ENCODE measurements at places on chromosomes 7 and 10. TPM values are rescaled to one million over a fixed set of nuclear protein-coding genes. Genes with fewer than 3 reads are reported as not detected.

GRCh38 chr7:129343099-129343700, 91.0 kb upstream of the STRIP2 start:
- peaks cover 21% of the 10 kb centered on the region for H3K4me1 ChIP-seq
- H3K27me3 ChIP-seq: no peaks in the 10 kb centered on the region
- H3K36me3 ChIP-seq: no peaks in the 10 kb centered on the region
- H3K4me3 ChIP-seq: no peak overlapping the region
- no peak overlapping the region for H3K27ac ChIP-seq

GRCh38 chr7:36390199-36391090, 783 bp downstream of the ANLN start:
- peak overlapping the region; percentile 97 for H3K27ac ChIP-seq
- H3K4me1 ChIP-seq: peaks cover 34% of the 10 kb centered on the region
- H3K36me3 ChIP-seq: no peaks in the 10 kb centered on the region
- peak overlapping the region; percentile 76 for H3K4me3 ChIP-seq
- DNase-seq: peak; percentile 93

DNA sequence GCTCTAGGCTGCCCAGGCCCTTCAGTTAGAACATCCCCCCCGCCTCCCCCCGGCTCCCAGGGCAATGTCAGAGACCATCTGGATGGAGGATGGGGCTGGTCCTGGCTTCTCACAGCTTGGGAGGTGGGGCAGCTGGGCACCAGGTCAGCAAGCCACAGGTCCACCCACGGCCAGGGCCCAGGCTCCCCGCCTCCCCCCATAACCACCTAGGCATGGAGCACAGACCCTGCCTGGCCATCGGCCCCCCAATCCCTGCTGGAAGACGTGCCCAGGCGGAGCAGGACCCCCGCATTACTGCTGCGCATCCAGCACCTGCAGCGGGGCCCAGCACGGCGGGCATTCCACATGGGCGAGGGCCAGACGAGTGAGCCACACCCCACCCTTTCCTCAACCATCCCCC, 169.6 kb downstream of the ELFN1 start:
- no peak overlapping the region for H3K27ac ChIP-seq
- no peaks in the 10 kb centered on the region for H3K27me3 ChIP-seq
- H3K4me1 ChIP-seq: no peaks in the 10 kb centered on the region
- H3K36me3 ChIP-seq: no peaks in the 10 kb centered on the region
- H3K4me3 ChIP-seq: no peak overlapping the region
- no peak for DNase-seq

DNA sequence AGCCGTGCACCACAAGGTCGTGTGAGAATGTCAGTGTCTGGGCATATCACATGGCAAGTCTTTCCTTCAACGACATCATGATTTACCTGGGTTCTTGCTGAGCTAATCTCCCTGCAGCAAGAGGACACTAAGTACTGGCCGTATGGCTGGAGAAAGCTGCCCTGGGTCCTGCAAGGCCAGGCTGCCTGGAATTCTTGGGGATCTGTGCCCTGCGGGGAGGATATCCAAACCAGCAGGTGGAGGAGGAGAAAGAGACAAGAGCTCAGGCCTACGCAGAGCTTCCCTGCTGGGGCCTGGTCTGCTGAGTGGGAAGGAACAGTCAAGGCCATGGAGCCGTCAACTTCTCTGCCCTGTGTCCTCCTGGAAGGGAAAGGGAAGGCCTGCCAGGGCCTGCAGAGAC, 552.6 kb downstream of the LRMDA start:
- H3K27me3 ChIP-seq: no peaks in the 10 kb centered on the region
- H3K4me3 ChIP-seq: no peak overlapping the region
- no peak for DNase-seq
- H3K36me3 ChIP-seq: no peaks in the 10 kb centered on the region
- H3K4me1 ChIP-seq: no peaks in the 10 kb centered on the region

Gene CYP3A7
- total RNA-seq: not detected

Gene WNT8B
- total RNA-seq: 1.9 TPM

All from GM23338 (cell line).